ENCODE measurements at places on chromosomes 7 and 10.

DNA sequence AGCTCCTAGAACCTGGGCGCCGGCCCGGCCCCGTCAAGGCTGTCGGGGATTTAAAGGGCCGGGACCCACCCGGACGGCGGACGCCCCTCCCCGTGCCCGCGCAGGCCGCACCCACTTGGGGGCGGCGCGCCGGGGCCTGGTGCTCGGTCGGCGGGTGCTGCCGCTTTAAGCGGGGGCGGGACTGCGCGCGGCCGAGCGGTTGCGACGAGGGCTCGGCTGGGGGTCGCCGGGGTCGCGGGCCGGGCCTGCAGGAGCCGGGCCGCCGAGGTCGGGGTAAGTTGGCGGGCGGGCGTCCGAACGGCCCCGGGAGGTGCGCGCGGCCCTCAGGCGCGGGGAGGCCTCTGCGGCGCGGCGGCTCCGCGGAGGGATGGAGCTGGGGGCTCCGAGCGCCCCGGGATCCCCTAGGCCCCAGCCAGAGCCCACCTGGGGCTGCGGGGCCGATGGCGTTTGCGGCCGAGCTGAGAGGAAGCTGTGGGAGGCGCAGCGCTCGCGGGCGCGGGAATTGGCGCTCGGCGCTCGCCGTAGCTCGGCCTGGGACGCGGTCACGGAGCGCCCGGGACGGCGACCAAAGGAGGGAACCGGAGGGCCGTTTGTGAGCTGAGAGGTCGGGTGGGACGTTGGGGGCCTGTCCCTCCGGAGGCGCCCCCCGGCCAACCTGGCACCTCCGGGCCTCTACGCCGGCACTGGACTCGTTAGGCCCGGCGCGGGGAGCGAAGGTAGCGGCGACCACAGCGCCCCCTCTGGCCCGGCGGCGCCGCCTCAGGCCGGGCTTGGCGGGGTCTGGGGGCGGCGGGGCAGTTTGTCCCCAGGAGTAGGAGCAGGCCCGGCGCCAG lies at the start of gene TRRAP:
Gene TRRAP (plus strand): TSS at position 168 of the 833 bp plus-strand sequence. CDS start 2,619 bp downstream, outside the sequence.
- no peak for DNase-seq

DNA sequence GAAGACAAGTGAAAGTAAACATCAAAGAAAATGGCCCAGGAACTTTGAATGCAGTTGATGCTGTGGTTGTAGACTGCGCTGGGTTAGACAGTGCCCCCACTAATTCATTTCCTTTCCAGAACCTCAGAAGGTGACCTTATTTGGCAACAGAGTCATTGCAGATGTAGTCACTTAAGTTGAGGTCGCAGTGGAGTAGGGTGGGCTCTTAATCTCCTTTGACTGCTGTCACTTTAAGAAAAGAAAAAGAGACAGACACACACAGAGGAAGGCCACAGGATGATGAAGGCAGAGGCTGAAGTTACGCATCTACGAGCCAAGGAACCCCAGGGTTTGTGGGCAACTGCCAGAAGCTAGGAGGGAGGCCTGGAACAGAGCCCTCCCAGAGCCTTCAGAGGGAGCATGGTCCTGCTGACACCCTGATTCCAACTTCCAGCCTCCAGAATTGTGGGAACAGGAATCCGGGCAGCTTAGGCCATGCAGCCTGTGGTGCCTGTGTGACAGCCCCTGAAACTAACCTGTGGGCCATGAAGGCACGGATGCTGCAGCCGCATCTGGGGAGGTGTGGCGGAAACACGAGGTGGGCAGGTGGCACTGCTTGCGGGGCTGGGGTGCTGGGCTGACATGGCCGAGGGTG lies 107.6 kb downstream of the PRKAG2 start:
- DNase-seq, result no peak

GRCh38 chr7:37524797-37525196 lies 76.1 kb upstream of the ELMO1 start:
- no peak for DNase-seq

DNA sequence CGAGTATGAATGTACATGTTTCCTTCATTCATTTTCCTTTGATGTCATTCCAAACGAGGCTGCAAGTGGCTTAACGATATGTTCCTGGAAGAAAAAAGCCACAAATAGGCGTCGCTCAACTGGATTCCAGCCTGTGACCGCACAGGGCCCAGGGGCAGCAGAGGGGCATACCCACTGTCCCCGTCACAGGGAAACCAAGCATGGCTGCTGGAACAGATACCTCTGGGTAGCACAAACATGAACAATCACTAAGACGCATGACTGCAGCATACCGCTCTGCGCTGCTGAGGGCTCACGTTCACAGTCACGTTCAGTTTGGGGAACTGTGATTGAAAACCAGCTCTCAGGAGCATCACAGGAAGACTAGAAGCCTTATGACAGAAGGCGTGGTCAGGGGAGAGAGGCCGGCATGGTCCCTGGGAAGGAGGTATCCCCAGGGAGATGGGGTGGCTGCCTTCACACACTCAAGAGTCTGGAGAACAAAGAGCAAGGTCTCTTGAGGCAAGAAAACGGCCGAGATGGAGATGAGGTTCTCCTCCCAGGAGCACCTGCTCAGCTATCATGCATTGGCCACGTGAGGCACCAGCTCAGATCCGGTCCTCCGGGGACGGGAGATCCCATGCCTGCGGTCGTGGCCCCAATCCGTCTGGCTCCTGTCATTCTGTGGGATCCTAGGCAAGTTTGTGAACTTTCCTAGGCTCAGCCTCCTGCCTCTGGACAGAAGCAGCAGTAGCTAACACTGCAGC lies 213.6 kb downstream of the DIP2C start:
- no peak for DNase-seq

DNA sequence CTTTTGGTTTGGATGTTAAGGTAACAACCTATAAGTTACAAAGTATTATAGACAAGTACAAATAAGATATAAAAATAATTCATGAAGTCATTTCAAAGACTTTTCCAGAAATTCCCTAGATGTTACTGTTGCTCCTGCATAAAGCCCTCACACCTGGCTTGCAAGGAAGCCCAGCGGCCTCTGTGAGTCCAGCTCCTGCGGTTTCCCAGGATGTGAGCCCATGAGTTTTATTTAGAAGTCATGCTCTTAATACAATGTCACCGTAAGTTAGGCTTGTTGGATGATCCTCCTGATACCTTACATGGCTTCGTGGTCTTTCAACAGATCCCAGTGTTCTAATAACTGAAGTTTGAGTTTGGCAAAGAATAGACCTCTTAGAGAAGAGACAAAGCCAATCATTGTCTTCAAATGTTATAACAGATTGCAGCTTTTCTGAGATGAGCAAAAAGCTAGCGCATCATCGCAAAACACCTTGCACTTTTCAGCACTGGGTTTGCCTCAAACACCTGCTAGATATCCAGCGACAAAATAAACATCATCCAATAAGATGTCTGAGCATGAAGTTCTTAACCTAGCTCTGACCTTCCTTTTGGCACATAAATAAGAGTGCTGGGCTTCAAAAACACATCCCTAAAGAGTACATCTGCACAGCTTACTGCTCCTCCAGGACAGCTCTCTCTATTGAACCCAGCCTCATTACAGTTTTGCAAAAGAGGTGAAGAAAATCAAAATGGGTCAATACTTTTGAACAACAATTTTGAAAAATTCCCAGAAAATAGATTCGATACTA lies 3.6 kb downstream of the FAM171A1 start:
- no peak for DNase-seq

DNA sequence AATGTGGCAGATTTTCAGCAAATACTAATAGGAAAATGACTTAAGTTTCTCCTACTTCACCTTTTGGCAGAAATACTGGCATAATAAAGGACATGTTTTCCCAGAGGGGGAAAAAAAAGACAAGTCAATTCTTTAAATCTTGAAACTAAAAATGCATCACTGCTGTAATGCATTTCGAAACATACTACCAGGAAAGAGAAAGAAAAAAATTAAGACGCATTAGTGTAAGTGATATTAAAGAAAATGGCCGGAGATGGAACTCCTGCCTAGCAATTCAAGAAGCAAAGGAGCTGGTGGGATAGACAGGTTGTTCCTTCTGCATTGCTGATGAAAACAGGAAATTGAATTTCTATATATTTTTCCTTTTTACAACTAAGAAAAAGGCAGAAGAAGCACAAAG lies 3.2 kb downstream of the ACTR1A start:
- DNase-seq, result no peak

GRCh38 chr7:5218564-5219360 lies 28.7 kb downstream of the WIPI2 start:
- no peak for DNase-seq

DNA sequence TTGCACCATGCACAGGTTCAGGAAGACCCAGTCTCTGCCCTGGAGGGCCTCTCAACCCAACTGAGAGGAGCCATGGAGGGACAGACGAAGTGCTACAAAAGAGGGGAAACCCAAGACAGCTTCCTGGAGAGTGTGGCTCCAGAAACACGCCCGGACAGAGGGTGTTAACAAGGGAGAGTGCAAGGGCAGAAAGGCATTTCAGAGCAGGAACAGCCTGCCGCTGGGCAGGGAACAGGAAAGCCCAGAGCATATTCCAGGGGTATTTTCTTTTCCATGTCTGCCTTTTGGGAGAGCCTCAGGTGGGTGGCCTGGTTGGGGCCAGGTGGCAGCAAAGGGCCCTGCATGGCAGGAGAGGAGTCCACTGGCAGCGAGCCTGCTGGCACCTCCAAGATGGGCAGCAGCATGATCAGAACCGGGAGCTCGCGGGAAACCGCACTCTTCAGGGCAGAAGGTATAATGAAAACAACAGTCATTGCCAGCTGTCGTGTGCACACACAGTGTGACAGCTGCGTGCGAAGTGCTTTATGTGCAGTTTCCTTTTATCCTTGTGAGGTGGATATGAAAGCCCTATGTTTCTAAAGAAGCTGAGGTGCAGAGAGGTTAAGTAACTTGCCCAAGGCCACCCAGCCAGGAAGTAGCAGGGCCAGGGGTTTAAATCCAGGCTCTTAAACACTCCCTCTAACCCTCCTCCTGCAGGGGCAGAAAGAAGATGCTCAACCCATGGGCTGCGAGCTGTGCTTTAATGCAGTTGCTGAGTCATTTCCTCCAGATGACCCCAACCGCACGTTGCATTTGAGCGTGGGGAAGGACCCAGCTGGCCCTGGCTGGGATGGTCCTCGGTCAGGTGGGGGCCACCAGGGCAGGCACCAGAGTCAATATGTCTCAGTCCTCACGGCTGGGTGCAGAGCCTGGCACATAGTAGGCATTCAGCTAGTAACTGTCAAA lies 128.6 kb downstream of the OAT start:
- no peak for DNase-seq

DNA sequence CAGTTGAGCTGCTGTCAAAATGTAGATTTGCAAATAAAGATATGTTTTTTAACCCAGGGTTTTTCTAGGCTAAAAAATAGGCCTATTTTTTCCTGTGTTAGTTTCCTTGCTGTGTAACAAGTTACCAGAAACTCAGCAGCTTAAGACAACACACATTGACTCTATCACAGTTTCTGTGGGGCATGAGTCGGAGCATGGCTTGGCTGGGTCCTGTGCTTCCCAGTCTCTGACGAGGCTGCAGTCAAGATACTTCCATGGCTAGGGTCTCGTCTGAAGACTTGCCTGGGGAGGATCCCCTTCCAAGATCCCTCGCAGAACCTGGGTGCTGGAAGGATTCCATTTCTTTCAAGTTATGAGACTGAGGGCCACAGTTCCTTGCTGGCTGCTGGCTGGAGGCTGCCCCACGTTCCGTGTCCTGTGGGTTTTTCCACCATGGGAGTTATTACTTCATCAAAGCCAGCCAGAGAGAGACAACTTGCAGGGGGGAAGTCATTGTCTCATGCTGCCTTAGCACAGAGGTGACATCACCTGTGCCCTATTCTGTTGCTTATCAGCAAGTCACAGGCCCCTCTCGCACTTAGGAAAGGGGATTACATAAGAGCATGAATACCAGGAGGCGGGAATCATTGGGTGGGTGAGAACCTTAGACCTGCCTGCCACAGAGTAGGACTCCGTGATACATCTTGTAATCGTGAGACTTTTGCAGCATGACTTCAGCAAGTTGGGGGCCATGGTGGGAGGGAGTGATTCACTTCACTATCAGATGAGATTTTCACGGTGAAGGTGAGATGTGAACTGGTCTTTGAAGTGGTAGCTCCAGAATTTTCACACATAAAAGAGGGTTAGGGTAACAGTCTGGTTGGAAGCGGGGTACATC lies 77.9 kb downstream of the CCNY start:
- DNase-seq, result no peak

- no peak for DNase-seq
These were observed 10.4 kb downstream of the RALA start for GRCh38 chr7:39633563-39634477.
